T-helper 22 cell (primary cell): ENCODE measurements at places on chromosomes 1 and 21.
A peak's percentile ranks its signal among the peaks of the same experiment; 100 is the strongest.

GRCh38 chr1:17551755-17552234 lies 12.3 kb downstream of the ARHGEF10L start:
- DNase-seq = no peak

- peak; percentile 50 for DNase-seq
Measured at GRCh38 chr1:116724765-116725375, 29.4 kb upstream of the CD2 start.

DNA sequence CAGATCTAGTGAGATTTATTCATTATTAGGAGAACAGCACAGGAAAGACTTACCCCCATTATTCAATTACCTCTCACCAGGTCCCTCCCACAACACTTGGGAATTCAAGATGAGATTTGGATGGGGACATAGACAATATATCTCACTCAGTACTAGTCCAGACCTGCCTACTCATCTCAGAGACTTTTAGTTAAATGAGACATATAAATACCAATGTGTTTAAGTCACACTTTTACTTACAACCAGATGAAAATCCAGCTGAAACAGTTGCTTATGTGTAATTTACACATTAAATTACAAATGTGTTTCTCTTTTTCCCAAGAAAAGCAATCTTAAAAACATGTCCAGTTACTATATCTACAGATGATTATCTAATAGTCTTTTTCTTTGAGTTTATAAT lies 1145.6 kb downstream of the KCNT2 start:
- DNase-seq = no peak

GRCh38 chr1:245609354-245610150 lies 454.8 kb downstream of the KIF26B start:
- no peak for DNase-seq

DNA sequence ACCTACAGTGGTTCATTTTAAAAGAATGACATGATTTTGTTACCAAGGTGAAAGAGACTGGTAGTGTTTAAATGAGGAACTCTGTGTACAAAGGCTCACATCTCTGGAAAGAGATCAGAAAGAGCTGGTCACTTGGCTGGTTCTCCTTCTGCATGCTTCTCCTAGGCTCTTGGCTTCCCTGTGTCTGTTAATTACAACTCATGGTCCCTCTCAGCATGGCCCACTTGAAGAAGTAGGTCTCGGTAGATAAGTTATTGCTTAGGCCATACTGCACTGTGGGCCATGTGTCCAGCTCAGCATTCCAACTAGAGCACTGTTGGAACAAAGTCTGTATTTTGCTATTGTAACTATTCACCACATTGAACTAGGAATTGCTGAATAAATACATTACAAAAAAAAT lies 91.1 kb downstream of the KIAA0319L start:
- no peak for DNase-seq

GRCh38 chr1:182381962-182382819 lies 9.4 kb downstream of the GLUL start:
- no peak for DNase-seq

- DNase-seq = no peak
Measured at GRCh38 chr1:86502721-86503405, 34.1 kb downstream of the CLCA1 start.

DNA sequence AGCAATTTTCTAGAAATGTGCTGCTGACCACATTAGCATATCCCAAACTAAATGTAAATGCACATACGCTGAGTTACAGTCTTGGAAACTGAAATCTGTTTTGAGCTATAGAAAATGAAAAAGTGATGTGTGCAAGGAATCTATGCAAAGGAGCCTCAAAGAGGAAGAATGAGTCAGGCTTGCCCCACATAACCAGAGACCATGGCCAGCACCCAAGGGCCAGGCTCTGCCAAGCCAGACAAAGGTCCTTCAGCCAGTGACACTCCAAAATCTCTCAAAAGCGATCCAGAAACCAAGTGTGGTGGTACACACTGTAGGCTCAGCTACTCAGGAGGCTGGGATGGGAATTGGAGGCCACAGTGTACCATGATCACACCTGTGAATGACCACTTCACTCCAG lies 195.2 kb downstream of the TOMM20 start:
- DNase-seq = no peak

DNA sequence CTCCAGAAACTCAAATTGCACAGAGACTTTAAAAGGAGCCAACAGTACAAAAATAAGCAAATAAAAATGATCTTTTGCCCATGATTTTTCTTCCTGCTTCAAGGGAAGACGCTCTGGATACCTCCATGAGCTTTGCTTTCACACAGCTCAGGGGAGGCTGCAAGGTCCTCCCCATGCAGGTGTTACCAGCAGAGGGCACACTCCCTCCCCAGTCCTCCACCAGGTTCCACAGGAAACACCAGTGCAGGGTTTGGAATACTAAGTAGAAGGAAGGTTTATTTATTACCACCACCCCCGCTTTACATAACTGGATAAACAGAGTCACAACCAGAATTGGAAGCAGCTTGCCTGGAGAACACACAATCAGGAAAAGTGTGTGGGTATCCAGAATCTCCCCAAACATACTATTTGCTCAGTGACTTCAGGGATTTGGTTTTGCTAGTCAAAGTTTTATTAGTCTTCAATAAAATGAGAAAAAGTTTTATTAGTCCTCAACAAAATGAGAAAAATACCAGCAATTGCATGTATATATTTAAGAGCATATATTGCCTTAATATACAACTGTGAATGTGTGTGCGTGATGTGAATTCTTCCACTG lies 37.3 kb downstream of the HSD3B1 start:
- DNase-seq = no peak

DNA sequence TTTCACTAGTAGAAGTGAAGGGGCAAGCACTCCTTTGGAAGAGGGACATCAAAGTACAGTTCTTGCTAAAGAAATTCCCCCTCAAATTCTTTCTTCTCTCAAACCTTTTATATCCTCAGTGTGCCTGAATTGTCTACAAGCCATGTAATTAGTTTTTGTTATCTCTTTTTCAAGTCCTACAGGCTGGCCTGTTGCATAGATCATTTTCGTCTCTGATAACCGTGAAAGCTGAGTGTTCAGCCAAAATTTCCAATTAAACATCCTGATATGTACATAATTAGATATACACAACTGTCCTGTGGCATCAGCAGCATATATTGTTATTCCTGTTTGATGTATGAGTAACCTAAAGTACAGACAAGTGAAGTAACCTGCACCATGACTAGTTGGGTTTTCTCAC lies 375.5 kb upstream of the ST6GALNAC5 start:
- DNase-seq = no peak

DNA sequence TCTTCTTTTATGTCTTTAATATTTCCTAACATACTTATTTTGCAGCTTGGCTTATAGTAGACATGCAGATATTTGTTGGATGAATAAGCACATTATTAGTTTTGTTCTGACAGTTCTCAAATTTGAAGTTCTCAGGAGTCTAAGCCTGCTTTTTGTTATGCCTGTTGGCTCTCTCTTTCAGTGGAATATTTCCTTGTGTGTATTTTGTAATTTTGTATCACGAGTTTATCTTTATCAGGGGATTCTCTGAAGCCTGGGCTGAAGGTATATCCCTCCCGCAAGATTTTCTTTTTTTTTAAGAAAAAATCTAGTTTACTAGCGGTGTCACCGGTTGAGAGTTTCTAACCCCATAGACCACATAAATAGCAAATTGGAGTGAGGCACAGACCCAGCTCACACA lies 105.9 kb downstream of the RGL1 start:
- DNase-seq = no peak

GRCh38 chr1:42282024-42282579 lies 52.9 kb downstream of the FOXJ3 start:
- DNase-seq = no peak

DNA sequence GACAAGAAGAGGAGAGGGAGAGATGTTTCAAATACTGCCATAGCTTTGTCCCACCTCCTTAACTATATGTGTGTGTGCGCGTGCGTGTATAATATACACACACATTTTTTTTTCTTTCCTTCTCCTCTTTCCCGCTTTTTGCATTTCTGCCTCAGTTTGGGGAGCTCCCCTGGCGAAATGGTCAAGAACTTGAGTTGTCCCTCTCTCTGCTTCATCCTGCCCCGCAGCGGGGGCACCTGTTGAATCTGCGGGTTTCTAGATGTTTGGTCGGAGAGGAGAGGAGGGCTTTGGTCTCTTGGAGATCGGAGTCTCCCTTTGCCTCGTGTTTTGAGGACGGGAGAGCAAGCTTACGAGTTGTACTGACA lies 504 bp downstream of the SCCPDH start:
- no peak for DNase-seq

DNA sequence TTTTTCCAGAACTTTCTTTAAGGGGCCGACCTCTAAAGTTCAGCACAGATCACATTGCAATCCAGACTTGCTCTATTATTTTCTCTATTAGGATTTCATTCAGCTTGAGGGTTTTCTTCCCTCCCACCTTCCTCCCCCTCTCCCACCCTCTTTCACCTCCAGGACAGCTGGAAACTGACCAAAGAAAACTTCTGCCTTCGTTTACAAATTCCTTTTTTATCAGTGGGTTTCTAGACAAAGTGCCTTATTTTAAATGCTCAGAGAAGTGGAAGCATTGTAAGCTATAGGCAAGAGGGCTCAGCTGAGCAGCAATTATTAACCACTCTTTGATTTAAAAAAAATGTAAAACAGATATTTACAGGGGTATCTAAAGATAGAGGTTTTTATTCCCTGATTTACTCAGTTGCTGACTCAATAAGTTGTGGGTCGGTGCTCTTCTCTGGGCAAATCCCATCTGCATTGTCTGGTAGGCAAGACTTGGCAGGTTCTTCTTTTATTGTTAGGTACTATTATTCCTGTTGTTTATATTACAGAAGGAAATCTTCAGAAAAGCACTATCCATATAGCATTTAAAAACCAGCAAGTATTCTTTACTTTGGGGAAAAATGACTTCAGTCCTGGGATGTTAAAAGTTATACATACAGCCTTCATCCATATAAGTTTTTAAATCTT lies 277.0 kb upstream of the C1orf105 start:
- DNase-seq = no peak

- DNase-seq = no peak
Measured at GRCh38 chr1:223207293-223208066, 64.4 kb upstream of the TLR5 start.

- no peak for DNase-seq
Measured at GRCh38 chr1:29821605-29822004, 585.3 kb downstream of the PTPRU start.

- DNase-seq = no peak
Measured at GRCh38 chr1:233647073-233647472, 33.2 kb downstream of the KCNK1 start.

DNA sequence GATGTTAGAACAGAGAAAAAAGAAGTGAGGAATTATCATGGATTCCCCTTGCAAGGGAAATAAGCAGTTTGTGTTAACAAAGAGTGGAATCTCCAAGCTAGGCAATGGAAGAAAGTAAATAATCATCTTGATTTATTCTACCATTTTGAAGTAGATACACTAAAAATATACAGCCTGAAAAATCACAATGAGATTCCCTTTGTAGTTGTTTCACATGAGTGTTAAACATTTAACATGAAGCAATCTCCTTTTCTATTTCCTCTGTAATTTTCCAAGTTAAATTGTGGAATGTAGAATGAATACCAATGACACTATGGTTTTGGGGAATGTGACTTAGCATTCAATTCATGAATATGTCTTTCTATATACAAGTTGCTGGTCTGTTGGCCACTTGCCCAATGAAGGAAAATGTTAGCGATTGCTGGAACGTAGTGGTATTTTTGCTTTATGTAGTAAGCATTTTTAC lies 5.7 kb downstream of the TGFB2 start:
- no peak for DNase-seq

DNA sequence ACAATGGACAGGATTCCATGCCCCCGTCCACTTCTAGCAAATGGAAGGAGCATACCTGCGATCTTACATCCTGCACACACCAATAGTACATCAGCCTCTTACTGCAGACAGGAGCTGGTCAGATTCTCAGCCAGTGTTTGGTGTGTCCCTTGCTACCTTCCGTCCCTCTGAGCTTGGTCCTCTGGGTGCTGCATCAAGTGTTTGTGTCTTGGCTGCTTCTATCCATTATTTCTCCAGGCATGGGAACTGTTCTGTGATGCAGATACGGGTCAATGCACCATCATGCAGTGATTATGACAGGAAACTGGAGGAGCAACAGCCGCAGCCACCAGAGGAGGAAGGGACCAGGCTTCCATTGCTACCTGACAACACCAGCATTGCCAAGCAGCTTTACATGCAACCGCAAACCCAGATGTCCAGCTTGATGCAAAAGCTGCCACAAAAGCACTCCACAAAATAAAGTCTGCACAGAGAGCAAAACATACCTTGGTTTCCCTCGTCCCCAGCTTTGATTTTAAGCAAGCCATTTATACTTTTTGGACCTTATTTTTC lies 21.9 kb upstream of the OVAAL start:
- DNase-seq = no peak

- DNase-seq = no peak
Measured at GRCh38 chr1:41954533-41954944, 35.8 kb upstream of the HIVEP3 start.

- DNase-seq = no peak
Measured at GRCh38 chr1:170863621-170864020, 71.7 kb upstream of the MROH9 start.

DNA sequence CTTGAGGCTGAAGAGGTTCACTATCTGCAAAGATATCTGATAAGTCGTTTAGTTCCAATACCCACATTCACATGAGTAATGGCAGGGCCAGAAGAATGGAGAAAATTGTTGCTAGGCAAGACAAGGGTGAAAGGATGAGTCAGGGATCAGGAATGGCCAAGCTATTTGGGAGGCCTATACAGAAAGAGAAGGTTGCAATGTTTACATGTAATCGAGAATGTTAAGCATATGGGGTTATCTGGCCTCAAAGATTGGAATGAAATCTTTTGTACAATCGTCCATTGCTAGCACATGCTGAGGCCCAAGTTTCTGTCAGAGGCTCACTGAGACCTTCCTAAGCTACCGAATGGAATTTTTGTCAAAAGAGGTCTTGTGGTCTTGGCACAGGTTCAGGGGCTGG lies 299.9 kb upstream of the PLD5 start:
- DNase-seq = no peak

- peak; percentile 50 for DNase-seq
Measured at GRCh38 chr1:13699936-13700520, at the start of gene PRDM2. PRDM2 (plus strand) TSS chr1:13700188; CDS start chr1:13715606, 15,418 bp downstream.

DNA sequence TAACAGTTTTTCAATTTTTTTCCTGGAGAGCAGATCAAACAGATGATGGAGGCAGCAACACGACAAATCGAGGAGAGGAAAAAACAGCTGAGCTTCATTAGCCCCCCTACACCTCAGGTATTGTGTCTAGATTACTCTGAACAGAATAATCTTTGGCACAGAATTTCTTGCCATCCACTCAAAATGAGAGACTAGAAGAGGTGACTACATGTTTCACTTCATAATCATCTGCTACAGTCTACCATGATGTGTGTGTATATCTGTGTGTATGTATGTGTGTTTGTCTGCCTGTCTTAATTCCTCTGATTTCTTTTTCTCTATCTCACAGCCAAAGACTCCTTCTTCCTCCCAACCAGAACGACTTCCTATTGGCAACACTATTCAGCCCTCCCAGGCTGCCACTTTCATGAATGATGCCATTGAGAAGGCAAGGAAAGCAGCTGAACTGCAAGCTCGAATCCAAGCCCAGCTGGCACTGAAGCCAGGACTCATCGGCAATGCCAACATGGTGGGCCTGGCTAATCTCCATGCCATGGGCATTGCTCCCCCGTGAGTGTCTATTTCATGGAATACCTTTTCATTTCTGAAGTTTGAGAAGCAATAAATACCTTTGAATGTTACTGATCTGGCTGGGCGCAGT lies 11.4 kb downstream of the PRPF3 start:
- no peak for DNase-seq
